ENCODE measurements at places on chromosomes 16 and 17. TPM values are rescaled to one million over a fixed set of nuclear protein-coding genes. Genes with fewer than 3 reads are reported as not detected.

Gene TSNAXIP1
- 1.5 TPM for total RNA-seq

Gene SDR42E2
- not detected for total RNA-seq

Gene LSM12
- total RNA-seq: 32.5 TPM

Gene CLEC10A
- 14.7 TPM for total RNA-seq
